RPMI7951 (cell line): ENCODE measurements at places on chromosomes 11 and 22.

- no peak for DNase-seq
Measured at GRCh38 chr11:101960231-101960630, 43.9 kb upstream of the ANGPTL5 start.

GRCh38 chr11:62546244-62546928 lies at the start of gene AHNAK:
AHNAK (minus strand) TSS chr11:62546806; CDS start chr11:62536098, 10,708 bp downstream.
- DNase-seq, result peak; percentile 82

- no peak for DNase-seq
Measured at GRCh38 chr22:34015642-34016041, 95.4 kb upstream of the LARGE1 start.

- DNase-seq, result peak; percentile 72
Measured at GRCh38 chr11:124746621-124747243, 5.3 kb downstream of the VSIG2 start.

DNA sequence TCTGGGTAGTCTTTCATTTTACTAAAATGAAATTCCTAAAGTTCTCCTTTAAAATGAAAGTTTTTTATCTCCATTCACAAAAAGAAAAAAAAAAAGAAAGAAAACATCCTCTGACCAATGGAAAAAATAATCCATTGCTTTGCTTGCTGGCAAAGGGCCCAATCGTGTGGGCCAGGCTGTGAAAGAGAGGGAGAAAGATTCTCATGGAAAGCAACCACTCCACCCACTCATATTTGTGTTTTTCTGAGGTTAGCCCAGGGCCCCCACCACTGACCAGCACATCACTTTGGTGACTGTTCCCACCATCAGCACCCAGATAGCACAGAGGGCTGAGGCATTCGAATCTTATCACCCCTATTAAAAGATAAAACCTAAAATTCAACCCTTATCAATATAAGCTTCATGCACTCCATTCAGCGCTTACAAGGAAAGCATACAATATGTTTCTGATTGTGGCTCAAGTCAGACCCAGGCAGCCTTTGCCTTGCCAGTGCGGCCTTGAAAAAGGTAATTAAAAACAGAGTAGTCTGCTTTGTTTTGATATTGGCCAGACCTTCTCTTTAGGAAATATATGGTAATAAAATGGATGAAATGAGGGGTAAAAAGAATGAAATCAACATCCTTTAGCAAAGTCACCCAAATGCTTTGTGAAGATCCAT lies 192.8 kb downstream of the ETS1 start:
- DNase-seq, result peak; percentile 17

GRCh38 chr11:24198481-24198880 lies 298.4 kb upstream of the LUZP2 start:
- DNase-seq, result no peak

GRCh38 chr11:10455637-10456487 lies 798 bp downstream of the AMPD3 start:
- DNase-seq, result peak; percentile 76

DNA sequence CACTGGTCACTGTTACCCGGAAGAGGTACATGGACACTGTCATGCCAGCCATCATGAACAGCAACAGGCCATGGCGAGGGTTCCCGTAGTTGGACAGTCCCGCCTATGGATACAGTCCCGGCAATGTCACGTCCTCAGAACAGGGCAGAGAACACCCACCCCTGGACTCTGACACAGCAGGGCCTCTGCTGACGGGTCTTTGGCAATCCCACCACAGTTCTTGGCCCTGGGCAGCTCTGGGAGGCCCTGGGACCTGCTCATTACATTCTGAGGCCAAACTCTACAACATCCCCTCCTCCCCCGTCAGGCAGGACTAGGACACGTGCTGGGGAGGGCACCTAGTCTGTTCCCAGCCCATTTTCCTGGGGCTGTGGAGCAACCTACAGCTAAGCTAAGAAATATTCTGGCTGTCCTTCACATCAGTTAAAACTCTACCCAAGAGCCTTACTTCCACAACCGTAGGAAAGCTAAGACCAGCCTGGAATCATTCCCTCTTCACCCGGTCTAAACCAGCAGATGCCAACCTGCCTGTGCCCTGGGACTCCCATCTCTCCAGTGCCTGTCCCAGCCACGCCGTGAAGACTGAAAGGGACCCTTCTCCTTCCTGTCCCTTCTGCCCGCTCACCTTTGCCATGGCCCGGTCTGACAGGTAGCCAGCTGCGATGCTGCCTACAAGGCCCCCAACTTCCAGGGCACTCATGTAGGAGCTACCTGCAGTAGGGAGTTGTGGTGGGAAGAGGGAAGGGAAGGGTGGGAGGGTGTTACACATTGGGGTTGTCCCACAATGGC lies 4.5 kb downstream of the SLC37A4 start:
- no peak for DNase-seq

GRCh38 chr11:74634537-74634936 lies 42.2 kb downstream of the POLD3 start:
- peak; percentile 41 for DNase-seq

DNA sequence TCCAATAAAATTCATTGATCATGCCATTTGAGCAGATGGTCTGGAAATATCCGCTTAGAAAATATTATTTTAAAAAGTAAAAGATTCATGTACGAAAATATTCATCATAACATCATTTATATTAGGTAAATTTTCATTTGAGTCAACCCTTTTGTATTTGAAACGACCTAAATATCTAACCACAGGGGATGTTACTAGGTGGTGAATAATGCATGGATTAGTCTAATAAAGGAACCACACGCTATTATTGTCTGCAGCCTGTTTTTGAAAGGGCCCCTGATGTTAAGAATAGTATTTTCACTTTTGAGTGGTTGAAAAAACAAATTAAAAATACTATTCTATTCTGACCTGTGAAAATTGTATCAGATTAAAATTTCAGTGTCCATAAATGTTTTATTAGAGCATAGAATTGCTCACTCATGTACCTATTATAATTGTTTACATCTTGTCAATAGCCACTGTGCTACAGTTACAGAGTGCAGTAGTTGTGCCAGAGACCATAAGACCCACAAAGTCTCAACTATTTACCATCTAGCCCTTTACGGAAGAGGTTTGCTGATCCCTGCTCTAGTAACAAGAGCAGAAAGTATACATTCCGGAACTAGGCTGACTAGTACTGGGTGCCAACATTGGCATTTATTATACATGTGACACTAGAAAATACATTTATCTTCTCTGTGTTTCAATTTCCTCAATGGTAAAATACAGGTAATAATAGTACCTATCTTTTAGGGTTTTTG lies 176.1 kb downstream of the LRRC4C start:
- no peak for DNase-seq

GRCh38 chr11:133227632-133228111 lies 304.6 kb downstream of the OPCML start:
- no peak for DNase-seq

GRCh38 chr11:62427630-62428233 lies 8.9 kb downstream of the SCGB1A1 start:
- DNase-seq, result peak; percentile 55

DNA sequence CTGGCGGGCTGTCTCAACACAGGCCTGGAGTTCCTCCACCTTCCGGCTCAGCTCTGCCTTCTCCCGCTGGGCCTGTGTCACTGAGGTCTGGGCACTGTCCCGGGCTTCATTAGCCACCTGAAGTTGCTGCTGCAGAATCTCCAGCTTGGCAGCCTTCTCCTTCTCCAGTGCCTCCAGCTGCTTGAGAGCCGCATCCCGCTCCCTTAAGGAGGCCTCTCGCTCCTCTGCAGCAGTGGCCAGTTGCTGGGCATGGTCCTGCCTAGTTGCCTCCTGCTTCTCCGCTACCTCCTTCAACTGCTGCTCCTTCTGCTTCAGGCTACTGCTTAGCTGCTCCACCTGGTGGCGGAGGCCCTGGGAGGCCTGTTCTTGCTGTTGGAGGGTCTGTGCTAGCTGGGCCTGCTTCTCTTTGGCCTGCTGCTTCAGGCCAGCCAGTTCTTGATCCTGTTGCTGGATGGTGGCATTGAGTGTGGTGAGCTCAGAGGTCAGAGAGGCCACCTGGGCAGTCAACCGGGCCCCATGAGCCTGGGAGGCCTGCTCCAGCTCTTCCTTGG lies 16.9 kb downstream of the IL18BP start:
- no peak for DNase-seq

- no peak for DNase-seq
Measured at GRCh38 chr11:11411401-11411985, 58.4 kb upstream of the CSNK2A3 start.

DNA sequence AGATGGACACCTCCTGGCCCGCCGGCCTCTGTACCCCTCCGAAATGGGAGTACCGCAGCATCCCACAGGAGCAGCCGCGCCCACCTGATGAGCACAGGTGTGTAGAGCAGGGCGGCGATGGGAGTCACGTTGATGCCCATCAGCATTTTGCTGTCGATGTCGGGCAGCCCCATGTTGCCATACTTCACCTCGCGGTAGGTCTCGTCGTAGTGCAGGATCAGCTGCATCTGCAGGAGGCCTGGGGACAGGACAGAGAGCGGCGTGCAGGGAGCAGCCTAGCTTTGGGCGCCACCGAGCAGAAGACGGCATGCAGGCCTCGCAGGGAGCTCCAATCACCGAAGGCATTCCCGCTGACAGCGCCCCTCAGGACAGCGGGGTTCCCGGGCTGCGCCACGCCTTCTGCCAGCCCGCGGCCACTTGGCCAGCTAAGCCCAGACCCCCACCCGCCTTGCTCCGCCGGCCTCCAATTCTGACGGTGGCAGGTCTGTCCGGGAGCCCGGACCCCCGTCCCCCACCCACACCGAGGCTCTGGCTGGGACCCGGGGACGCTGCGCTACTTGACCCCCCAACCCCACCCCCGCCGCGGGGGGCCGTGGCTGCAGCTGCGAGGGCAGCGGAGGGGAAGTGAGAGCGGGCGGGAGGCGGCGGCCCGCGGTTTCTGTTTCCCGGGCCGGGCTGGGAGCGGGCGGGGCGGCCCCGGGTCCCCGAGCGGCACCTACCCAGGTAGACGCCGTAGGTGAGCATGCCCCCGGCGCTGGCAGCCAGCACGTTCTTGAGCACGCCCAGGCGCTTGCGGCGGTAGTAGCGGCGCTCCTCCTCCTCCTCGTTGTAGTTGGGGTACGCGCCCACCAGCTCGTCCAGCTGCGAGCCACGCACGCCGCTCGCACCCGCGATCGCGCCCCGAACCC lies 705 bp downstream of the UNC93B1 start:
- no peak for DNase-seq

GRCh38 chr22:44625421-44625760 lies 76.6 kb upstream of the PRR5 start:
- no peak for DNase-seq

DNA sequence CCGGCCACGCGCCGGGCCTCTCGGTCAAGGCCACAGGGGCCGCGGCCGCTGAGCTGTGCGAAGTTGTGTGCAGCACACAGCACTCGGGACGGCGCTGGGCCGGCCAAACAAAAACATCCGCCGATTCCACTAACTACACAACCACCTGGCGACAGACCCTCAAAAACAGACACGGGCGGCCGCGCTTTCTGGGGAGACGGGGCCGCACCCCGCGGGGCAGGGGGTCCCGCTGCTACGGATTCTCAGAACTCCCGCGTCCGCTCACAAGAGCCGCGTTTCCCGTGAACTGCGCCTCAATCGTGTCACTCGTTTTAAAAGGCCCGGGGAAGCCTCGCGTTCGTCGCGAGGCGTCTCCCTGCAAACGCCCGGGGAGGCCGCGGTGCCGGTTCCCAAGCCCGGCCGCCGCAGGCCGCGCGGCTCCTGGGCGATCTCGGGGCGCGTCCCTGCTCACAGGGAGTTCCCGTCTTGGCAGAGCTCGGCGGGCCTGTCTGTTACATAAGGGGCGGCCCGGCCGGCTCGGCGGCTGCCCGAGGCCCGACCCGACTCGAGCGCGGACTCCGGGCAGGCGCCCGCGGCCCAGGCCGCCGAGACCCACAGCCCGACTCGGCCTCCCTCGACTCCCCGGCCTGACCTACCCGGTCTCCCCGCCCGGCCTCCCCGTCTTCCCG lies 936 bp downstream of the BRD1 start:
- DNase-seq, result peak; percentile 40

- DNase-seq, result no peak
Measured at GRCh38 chr11:93517611-93518010, 25.6 kb downstream of the SMCO4 start.

- no peak for DNase-seq
Measured at GRCh38 chr11:82810738-82811137, 77.1 kb upstream of the FAM181B start.

GRCh38 chr11:35963911-35964310 lies 20.0 kb downstream of the LDLRAD3 start:
- DNase-seq, result peak; percentile 5

- DNase-seq, result no peak
Measured at GRCh38 chr22:49450498-49450897, 377.2 kb downstream of the BRD1 start.

DNA sequence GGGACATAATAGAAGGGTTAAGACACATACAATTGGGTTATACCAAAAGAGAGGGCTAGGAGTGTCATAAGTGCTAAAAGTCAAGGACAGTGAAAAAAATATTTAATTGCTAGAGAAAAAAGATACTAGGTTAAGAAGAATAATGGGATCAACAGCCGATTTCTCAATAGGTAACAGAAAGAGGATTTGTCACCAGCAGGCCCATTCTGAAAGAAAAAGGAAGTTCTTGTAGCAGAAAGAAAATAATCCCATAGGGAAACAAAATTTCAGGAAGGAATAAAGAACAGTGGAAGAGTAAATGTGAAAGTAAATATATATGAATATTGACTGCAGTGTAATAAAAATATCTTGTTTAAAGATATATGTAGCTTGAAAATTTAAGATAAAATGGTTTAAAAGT lies 43.3 kb upstream of the ADORA2A start:
- DNase-seq, result no peak

GRCh38 chr11:71373791-71374454 lies 74.3 kb downstream of the DHCR7 start:
- no peak for DNase-seq

- no peak for DNase-seq
Measured at GRCh38 chr11:43217849-43218248, 93.9 kb upstream of the API5 start.

DNA sequence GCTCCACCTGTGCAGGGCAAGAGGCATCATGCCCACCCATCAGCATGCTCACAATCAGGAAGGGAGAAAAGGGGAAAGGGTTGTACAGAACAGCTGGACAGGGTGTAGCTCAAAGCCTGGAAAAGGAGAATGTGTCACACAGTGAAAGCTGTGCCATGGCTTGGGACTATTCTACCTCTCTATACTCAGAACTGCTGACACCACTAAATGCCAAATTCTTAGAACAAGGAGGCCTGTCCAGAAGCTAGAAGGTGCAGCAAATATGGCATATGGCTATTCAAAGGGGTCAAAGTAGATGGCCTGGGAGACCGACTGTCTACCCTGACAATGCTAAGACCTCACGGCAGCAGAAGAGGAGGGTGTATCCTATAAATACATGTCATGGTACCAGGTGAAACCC lies 12.8 kb downstream of the HPS4 start:
- DNase-seq, result no peak
